ENCODE measurements at places on chromosomes 4 and X.

DNA sequence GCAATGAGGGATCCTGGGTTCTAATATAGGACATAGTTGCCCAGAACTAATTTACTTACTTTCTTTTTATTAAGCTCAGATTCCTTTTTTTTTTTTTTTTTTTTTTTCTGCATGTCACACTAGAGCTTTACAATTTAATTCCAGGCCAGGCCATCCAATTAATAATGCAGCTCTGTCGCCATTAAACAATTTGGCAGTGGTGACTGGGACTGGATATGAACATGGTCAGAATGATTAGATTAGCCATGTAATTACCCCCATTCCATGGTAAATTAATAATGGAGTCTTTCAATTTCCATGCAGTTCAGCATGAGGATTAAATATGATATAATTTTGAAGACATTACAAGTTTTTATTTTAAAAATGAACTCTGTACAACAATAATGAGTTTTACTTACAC lies 226.9 kb upstream of the ANXA3 start:
- no peak for DNase-seq

DNA sequence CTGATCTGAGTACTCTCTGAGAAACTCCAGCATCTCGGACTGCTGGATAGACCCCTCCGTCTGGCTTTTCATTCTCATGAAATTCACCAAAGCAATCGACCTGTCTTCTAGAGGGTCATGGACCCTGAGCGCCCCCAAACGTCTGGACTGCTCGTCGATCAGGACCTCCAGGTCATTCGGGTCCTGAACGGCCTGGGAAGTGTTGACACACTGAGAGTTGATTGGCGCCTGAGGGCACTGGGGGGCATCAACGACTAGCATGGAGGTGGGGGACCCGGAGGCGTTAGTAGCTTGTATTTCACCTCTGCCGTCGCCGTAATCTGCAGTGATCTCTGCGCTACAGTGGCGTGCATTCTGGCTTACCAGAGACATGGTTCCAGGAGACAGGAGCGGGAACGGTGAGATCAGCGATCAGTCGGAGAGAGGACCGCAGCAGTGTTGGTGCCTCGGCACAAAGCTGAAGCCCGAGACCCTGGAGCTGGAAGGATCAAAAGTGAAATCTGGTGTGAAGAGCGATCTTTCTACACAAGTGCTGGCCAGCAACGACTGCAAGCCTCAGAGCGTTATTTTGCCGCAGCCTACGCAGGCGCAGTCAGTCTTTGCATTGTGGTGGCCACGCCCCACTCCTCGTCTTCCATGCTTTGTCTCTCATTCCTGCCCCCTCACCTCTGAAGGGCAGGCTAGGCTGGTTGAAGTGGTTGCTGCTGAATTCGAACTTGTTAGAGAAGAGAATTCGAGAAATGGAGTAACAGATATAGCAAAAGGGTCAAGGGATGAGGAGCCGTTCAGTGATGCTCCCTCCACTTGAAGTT lies at the start of gene MAGEE2:
Gene MAGEE2, minus strand, starts transcription at position 575 of the 812 bp plus-strand sequence. Its CDS starts 203 bp downstream, at position 372.
- DNase-seq, result no peak

- DNase-seq, result no peak
Observed at GRCh38 chr4:22802876-22803275, 110.1 kb downstream of the GBA3 start.

DNA sequence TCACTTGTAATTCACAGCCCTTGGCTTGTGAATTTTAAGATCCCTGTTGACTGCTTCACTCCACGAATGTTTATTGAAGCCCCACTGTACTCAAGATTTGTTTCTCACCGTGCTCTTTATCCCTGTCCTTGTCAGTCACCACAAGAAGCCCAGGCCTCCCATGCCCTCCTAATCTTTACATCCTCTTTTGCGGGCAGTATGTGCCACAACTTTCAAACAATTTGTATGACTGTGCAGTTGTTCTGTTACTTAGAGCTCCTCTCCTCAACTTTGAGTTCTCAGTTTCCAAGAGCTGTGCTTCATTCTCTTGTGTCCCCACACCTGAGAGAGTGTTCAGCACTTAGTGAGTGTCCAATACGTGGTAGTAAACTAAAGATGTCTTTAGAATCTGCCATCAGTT lies 467.7 kb downstream of the NKX6-1 start:
- no peak for DNase-seq

DNA sequence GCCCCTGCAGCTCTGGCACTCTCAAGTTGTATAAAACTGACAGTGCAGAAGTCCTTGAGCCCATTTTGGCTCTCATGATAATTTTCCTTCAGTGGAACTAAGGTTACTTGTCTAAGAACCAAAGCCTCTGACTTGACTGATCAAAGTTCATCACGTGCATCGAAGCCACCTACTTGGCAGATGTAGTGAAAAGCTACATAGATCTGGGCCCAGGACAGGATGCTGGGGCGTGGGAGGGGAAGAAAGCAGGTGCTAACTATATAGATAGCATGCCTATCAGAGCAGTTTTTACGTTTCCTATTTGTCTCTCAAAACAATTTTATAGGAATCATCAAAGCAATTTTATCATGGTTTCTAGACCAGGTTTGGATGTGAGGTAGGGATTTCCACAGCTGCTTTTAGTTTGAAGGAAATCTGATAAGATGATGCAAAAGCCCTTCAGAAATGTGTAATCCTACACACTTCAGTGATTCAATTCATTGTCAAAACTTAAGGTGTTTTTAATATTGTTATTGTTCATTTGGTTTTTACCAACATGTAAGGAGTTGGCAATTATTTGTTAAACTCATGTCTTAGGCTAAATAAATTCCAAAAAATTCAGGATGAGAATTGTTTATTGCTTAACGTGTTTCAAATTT lies 1.2 kb upstream of the CD40LG start:
- peak; percentile 61 for DNase-seq

DNA sequence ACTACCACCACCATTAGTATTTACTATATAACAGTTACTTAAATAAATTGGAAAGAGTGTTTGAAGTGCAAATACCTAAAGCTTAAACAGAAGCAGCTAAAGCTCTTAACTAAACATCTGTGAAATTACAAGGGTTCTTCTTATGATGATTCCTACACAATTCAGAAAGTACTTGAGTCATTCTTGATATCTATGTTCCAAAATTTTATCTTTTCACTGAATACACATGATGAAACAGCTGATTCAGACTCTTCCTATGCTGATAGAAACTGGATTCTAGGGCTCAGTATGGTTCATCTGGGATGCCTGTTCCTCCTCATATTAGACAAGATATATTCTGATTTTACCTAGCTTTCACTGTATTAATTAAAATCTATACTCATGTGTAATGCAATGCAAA lies 13.6 kb downstream of the EREG start:
- DNase-seq, result no peak

DNA sequence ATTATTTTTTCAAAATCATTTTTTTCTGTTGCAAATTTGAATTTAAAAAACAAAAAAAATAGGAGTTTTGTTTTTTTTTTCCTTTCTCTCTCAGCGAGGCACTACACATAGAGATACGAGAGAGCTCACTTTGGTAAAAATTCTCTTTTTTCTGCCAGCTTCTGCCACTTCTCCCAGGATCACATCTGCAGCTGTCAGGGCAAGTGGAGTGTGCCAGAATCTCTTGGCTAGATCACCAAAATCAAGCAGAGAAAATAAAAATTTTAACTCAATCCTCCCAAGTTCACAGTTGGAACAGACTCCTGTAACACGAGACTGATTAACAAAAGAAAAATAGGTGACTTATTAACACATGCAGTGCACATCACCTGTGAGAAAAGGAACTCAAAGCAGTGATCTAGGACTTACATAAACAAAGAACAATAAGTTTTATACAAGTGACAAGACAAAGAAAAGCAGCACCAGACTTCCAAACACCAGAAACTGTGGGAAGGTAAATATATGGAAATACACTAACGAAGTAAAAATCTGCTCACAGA lies 213.2 kb upstream of the ZFP42 start:
- no peak for DNase-seq

- DNase-seq, result no peak
Observed at GRCh38 chrX:358651-359143, 28.0 kb downstream of the PPP2R3B start.

DNA sequence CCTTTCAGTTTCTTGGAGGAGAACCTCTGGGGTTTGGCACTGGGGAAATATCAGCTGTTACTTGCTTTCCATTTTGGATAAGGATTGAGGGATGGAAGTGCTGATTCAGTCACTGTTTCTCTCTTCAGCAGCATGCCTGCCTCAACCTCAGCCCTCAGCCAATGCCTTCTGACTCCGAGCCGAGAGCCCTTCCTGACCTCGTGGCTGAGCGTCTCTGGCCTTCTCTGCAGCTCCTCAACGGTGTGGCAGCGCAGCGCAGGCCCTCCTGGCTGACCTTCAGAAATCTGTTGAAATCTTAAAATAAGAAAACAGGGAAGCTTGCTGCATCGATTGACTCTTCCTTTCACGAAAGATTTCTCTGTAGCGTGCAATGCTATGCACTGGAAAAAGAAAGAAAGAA lies 434.3 kb upstream of the FAT1 start:
- no peak for DNase-seq

GRCh38 chr4:56085275-56085674 lies 136.5 kb downstream of the CEP135 start:
- no peak for DNase-seq

GRCh38 chrX:107684956-107685385 lies 56.7 kb downstream of the PRPS1 start:
- no peak for DNase-seq
